ENCODE measurements at places on chromosomes 3 and 15. TPM values are rescaled to one million over a fixed set of nuclear protein-coding genes. Genes with fewer than 3 reads are reported as not detected.

Gene B3GNT5
- 4.1 TPM for polyA plus RNA-seq

Gene RNU6-1
- polyA plus RNA-seq: not detected

Gene SKOR1
- polyA plus RNA-seq: 0.06 TPM

Gene CD86
- not detected for polyA plus RNA-seq

Gene HAUS2
- 9.9 TPM for polyA plus RNA-seq

Gene FGD5
- 45.4 TPM for polyA plus RNA-seq

- no peak for DNase-seq
Measured at GRCh38 chr3:126750756-126751121, 46.7 kb downstream of the CHCHD6 start.

- DNase-seq: peak; percentile 72
Measured at GRCh38 chr15:40097968-40098476, 10.7 kb downstream of the BMF start.

DNA sequence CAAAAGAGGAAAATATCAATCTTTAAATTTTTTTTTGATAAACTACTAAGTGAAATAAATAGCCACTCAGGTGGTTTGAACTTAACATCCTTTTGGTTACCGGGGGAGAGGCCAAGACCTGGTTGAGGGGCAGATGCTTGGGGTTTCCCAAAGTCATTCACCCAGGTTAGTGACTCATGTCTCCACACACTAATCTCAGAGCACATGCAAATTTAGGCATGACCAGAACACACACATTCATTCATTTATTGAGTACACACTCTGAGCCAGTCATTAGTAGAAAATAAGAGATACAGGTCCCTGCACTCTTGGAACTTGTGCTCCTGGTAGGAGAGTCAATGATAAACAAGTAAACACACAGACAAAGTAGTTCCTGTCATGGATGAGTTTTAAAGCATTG, 7.3 kb downstream of the ILDR1 start:
- no peak for DNase-seq

GRCh38 chr3:172753125-172753524, 2.6 kb downstream of the ECT2 start:
- DNase-seq: no peak

DNA sequence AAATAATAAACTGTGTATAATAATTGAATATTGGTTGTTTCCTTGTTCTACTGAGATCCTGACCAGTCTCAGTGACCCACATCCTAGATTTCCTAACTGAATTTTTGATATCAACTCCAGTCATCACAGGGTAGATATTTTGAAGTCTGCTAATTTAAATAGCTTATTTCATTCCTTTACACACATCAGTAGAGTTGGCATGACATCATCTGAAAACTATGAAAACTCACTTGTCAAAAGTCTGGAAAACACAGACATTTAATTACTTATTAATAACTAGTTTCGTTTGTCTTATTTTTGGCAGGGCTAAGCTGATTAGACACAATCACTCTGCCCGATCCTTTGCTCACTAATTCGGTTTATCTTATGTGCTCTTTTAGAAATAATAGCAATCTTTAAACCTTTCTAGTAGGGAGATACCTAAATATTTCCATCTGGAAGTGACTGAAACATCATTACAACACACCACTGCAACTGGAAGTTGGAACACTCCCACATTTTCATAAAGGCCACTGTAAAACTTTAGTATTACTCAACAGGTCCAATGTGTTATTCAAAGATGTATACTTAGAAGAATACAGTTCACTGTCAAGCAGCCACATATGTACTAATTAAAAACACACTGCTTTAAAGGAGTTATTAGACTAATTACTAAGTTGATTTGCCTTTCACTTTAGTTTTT, 198.4 kb upstream of the ZNF717 start:
- DNase-seq: no peak

- no peak for DNase-seq
Measured at GRCh38 chr15:32120577-32121383, 90.5 kb downstream of the CHRNA7 start.

DNA sequence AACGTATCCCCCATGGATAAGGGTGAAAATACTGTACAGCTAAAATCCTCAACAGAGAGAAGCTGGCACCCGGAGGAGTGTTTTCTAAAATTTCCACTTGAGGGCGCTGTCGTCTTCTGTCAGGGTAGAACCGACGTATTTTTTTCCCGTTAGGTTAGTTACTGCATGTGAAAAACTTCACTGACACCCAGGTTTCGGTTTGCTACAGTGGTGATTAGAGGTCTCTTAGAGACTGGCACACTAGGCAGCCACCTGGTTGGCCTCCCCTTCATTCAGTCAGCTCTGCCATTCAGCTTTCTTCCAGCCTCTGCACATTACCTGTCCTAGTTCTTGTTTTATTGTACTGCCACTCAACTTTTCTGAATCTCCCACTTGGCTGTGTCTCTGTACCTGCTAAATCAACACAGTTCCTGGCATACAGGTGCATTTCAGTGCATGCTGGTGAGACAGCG, 18.4 kb downstream of the CCK start:
- DNase-seq: peak; percentile 61

- peak; percentile 50 for DNase-seq
Measured at GRCh38 chr3:81581966-81582599, 179.4 kb downstream of the GBE1 start.

DNA sequence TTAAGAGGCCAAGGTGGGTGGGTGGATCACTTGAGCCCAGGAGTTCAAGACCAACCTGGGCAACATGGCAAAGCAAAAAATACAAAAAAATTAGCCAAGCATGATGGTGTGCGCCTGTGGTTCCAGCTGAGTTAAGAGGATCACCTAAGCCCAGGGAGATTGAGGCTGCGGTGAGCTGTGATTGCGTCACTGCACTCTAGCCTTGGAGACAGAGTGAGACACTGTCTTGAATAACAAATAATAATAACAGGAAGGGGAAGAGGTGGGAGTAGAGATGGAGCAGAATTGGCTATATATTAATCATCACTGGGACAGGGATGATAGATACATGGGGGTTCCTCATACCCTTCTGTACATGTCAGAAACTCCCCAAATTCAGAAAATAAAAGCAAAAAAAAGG, 23.8 kb upstream of the NMB start:
- peak; percentile 18 for DNase-seq

GRCh38 chr15:84807228-84807627, 9.9 kb upstream of the ALPK3 start:
- DNase-seq: no peak

DNA sequence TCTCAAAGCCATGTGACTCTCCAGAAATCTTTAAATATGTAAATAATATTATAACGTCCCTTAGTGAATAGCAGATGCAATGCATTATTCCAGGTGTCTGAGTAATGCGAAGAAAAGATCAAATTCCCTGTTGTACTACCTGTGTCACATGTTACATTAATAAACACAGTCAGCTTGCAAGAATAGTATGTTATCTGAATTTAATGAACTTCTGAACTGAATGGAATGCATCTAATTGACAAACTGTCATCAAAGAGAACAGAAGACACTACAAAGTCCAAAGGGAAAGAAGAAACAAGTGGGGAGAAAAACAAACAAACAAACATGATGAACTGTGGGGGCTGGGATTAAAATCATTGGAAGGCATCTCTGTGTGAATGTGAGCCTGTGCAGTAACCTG, 508.8 kb downstream of the LPP start:
- DNase-seq: no peak

GRCh38 chr3:189655617-189656016, 24.4 kb downstream of the TP63 start:
- no peak for DNase-seq

GRCh38 chr3:121981473-121981872, 40.6 kb downstream of the ILDR1 start:
- no peak for DNase-seq

- peak; percentile 81 for DNase-seq
Measured at GRCh38 chr3:170809007-170809974, 60.7 kb downstream of the RPL22L1 start.

DNA sequence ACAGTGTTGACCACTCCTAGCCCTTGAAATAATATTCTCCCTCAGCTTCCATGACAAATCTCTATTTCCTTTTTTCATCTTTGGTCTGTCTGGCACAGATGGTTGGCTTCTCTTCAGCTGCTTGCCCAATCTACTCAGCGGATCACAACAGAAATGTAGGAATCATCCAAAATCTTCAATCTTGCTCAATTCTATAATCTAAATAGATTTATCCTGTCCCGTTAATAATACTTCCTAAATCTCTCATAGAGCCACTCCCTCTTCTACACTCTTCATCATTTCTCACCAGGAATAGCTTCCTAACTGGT, 3.8 kb downstream of the PEAK1 start:
- peak; percentile 27 for DNase-seq

GRCh38 chr15:100861511-100861991, 18.1 kb upstream of the ALDH1A3 start:
- no peak for DNase-seq

- no peak for DNase-seq
Measured at GRCh38 chr3:58581328-58582091, 4.3 kb upstream of the FAM107A start.

- peak; percentile 46 for DNase-seq
Measured at GRCh38 chr3:171317171-171317570, 143.0 kb downstream of the TNIK start.

DNA sequence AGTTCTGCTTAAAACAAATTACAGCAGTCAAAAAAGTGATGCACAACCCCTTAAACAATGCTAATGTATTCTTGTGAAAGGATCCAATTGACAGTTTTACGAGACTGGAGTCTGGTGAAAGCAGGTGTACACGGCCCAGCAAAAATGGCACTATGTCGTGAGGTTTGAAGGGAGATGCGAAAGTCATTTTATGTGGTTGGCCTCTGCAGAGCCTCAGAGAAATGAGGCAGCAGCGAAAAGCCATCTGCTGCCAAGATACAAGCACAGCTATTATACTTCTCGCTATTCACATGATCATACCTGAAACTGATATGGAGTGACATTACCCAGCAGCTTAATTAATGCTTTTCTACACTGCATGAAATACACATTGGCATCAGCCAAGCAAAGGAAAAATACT, 36.4 kb downstream of the MECOM start:
- no peak for DNase-seq

- no peak for DNase-seq
Measured at GRCh38 chr15:63185206-63185605, 4.2 kb upstream of the RAB8B start.

DNA sequence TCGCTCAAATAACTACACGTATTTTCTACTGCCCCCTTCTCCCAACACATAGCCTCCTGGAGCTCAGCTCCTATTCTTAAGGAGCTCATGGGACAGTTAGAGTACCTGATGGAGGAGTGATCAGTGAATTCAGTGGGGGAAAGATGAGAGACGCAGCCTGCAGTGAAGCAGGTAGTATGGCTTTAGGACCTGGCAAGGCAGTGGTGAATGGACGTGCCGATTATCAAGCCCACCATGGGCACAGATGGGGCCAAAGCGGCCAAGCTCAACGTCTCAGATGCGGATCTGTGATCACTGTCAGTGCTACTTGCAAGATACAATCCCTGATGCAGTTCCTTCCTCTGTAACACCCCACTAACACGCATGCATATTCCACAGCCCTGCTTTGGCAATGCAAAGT, 45.8 kb upstream of the ATP2B2 start:
- no peak for DNase-seq

GRCh38 chr15:38733331-38733730, 168.7 kb upstream of the RASGRP1 start:
- no peak for DNase-seq

Data from endothelial cell of umbilical vein (primary cell).